Smooth muscle cell of bladder (primary cell): ENCODE measurements at places on chromosomes 1 and 21. TPM values are rescaled to one million over a fixed set of nuclear protein-coding genes. Genes with fewer than 3 reads are reported as not detected.

ATP1B1 gene
- 5.0 and 8.3 TPM in 2 replicates for total RNA-seq

ARHGAP30 gene
- under 0.01 TPM in 1 of 2 replicates, not detected in the other for total RNA-seq

CELA3B gene
- not detected in 2 replicates for total RNA-seq

COL16A1 gene
- 137 and 140 TPM in 2 replicates for total RNA-seq

CEP170 gene
- 72.7 and 101 TPM in 2 replicates for total RNA-seq

BRDT gene
- total RNA-seq = not detected in 2 replicates

RHOU gene
- 11.9 and 14.8 TPM in 2 replicates for total RNA-seq

TDRD5 gene
- total RNA-seq = not detected in 2 replicates

CRP gene
- total RNA-seq = not detected in 2 replicates

TRNAU1AP gene
- total RNA-seq = 22.8 and 23.3 TPM in 2 replicates

TMEM167B gene
- 38.1 and 46.3 TPM in 2 replicates for total RNA-seq

ORC1 gene
- total RNA-seq = 0.28 and 1.00 TPM in 2 replicates

ZNF593OS gene
- total RNA-seq = not detected in 2 replicates

PROX1 gene
- total RNA-seq = under 0.01 TPM in 2 replicates

SYNC gene
- 50.1 and 70.8 TPM in 2 replicates for total RNA-seq

EIF2D gene
- total RNA-seq = 47.5 and 52.2 TPM in 2 replicates

DCDC2B gene
- under 0.01 TPM in 1 of 2 replicates, not detected in the other for total RNA-seq

ANGPTL7 gene
- total RNA-seq = 0.09 and 0.28 TPM in 2 replicates

SYNJ1 gene
- total RNA-seq = 2.8 and 4.1 TPM in 2 replicates

PIAS3 gene
- 4.3 and 4.8 TPM in 2 replicates for total RNA-seq

DMBX1 gene
- not detected in 2 replicates for total RNA-seq

MCL1 gene
- total RNA-seq = 127 and 177 TPM in 2 replicates

SPRR1B gene
- not detected in 2 replicates for total RNA-seq

HES5 gene
- not detected in 2 replicates for total RNA-seq

BRINP2 gene
- 0.28 and 0.57 TPM in 2 replicates for total RNA-seq

PGD gene
- 184 and 318 TPM in 2 replicates for total RNA-seq

GPR25 gene
- total RNA-seq = not detected in 2 replicates

LORICRIN gene
- total RNA-seq = not detected in 2 replicates

CRABP2 gene
- total RNA-seq = 17.5 and 37.3 TPM in 2 replicates

RBM11 gene
- not detected in 2 replicates for total RNA-seq

ERRFI1 gene
- total RNA-seq = 23.5 and 26.8 TPM in 2 replicates

C1QC gene
- 0.14 TPM in 1 of 2 replicates, not detected in the other for total RNA-seq

GOLT1A gene
- not detected in 2 replicates for total RNA-seq

SFT2D2 gene
- total RNA-seq = 23.5 and 31.1 TPM in 2 replicates

DNASE2B gene
- total RNA-seq = not detected in 2 replicates

ADAMTS1 gene
- total RNA-seq = 366 and 480 TPM in 2 replicates

SMIM1 gene
- 2.0 and 2.6 TPM in 2 replicates for total RNA-seq

PTPN22 gene
- total RNA-seq = 0.28 and 0.55 TPM in 2 replicates

GSTM5 gene
- total RNA-seq = 8.5 and 13.3 TPM in 2 replicates

RNF207 gene
- 5.3 and 16.6 TPM in 2 replicates for total RNA-seq

ABCG1 gene
- total RNA-seq = 2.7 and 3.7 TPM in 2 replicates

BATF3 gene
- total RNA-seq = 0.65 and 0.71 TPM in 2 replicates

SELL gene
- total RNA-seq = 0.09 and 0.14 TPM in 2 replicates

HAO2 gene
- not detected in 2 replicates for total RNA-seq

HLX gene
- 6.4 and 10.6 TPM in 2 replicates for total RNA-seq

MED8 gene
- total RNA-seq = 64.2 and 86.8 TPM in 2 replicates
